ENCODE measurements at places on chromosomes 7 and 10.

DNA sequence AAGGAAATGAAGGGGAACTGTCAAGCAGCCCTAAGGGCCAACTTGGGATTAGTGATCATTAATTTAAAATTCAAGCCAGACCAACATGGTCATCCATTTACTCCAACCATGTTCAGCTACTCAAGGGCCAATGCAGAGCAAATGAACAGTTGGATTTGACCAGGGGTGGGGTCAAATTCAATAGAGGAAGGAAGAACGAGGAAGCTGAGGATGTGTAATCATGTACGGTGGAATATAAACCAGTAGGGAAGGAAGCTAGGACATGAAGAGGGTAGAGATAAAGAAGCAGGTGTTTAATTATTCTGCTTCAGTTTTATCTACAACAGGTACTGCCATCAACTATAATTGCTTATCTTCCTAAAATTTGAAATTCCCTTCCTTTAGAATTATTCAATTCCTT is 81.6 kb downstream of the HIBADH start:
- no peak for DNase-seq

GRCh38 chr10:121828045-121828444 is 99.8 kb downstream of the ATE1 start:
- DNase-seq, result no peak

- no peak for DNase-seq
These were observed 115.5 kb downstream of the FOXP2 start for GRCh38 chr7:114530057-114530611.

DNA sequence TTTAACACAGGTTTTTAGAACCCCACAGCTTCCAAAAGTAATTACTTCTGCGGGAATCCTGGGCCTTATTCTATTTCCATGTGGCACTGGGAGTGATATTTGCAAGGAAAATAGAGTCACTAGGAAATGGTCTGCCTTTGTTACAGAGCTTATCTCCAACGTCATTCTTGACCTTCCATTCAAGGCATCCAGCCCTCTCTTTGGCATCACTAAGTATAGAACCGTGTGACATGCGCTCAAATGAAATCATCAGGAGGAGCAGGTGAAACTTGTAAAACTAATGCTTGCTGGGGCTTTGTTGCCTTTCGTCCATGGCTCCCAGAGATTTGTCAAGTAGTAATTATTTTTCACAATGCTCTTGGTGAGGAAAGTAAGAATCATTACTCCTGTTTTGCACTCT is 73.4 kb downstream of the PAPSS2 start:
- no peak for DNase-seq

DNA sequence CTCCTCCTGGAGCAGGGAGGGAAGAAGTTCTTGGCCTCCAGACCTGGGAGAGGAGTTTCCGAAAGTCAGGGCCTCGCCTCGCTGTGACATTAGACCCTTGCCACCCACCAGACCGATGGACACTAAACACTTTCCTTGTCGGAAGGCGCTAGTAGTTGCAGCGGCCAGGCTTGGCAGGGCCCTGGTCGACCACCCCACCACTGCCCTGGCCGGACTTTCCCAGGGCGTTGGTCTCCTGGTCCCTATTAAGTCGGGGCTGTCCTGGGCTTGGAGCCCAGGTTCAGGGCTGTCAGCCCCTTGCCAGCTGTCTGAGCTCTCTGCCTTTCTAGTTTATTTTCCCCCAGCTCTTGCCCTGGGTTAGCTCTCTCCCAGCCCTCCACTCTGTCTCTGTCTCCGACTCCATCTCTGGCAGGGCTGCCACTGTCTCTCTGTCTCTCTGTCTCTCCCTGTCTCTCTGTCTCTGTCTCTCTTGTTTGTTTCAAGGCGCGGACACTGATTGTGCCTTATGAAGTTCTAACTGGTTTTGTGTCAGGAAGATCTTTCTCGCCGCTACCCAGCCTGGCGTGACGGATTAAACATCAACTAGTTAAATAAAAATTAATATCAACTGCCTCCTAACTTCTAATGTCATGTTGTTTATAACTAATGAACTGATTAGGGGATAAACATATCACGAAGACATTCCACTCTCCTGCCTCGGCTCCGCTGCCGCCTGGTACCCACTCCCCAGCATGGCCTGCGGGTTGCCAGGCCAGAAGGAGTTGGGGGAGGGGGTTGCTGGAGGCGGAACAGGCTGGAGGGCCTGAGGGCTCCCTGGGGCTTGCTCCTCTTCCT is 13.8 kb upstream of the PAX2 start:
- DNase-seq, result no peak

GRCh38 chr7:27155816-27156507 is 513 bp downstream of the HOXA7 start:
- DNase-seq, result no peak

DNA sequence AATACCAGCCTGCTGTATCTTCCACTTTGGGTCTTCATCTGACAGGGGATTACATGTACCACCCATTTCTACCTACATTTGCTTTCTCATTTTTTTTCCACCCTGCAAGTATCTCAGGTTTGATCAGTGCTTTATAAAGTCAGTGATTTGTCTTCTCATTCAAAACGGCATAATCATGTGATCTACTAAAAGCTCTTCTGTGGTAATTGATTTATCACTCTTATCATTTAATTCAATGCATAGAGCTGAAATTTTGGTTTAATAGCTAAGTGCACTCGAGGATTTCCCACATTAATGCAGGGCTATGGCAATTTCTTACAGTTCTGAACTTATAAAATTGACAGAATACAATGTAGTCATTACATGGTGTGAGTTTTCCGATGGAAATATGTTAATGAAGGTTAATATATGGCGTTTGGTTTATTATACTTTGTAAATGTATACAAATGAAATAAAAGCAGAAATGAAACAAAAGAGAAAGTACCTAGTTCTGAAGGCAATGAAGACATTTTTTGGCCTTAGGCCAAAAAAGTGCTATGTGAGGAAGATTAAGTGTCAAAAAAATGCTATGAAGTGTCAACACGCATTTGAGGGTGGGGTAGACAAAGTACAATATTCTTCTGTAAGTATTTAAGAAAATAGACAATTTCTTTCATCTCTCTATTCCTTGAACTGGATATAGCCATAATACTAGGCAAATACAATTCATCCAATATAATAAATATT is 457.3 kb downstream of the ETV1 start:
- DNase-seq, result no peak
